ENCODE measurements at places on chromosomes 6 and 20.

GRCh38 chr6:38001386-38001785 is 181.9 kb downstream of the ZFAND3 start:
- no peak for DNase-seq

GRCh38 chr6:44100088-44100550 is 27.1 kb downstream of the MRPL14 start:
- peak; percentile 25 for DNase-seq

DNA sequence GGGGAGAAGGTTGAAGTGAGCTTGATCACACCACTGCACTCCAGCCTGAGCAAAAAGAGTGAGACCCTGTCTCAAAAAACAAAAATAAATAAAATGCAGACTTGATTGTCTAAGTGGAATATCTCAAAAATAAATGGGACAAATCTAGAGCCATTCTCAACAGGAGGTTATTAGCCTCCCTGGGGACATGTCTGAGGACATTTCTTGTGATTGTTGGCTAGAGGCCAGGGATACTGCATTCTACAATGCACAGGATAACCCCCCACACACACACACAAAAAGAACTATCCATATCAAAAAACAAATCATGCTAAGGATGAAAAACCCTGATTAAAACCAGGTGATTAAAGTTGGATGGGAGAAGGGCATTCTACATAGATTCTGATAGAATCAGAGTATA is 37.5 kb downstream of the FAM217A start:
- DNase-seq: no peak

GRCh38 chr20:62622178-62622876 is 20.0 kb upstream of the SLCO4A1 start:
- DNase-seq: no peak

DNA sequence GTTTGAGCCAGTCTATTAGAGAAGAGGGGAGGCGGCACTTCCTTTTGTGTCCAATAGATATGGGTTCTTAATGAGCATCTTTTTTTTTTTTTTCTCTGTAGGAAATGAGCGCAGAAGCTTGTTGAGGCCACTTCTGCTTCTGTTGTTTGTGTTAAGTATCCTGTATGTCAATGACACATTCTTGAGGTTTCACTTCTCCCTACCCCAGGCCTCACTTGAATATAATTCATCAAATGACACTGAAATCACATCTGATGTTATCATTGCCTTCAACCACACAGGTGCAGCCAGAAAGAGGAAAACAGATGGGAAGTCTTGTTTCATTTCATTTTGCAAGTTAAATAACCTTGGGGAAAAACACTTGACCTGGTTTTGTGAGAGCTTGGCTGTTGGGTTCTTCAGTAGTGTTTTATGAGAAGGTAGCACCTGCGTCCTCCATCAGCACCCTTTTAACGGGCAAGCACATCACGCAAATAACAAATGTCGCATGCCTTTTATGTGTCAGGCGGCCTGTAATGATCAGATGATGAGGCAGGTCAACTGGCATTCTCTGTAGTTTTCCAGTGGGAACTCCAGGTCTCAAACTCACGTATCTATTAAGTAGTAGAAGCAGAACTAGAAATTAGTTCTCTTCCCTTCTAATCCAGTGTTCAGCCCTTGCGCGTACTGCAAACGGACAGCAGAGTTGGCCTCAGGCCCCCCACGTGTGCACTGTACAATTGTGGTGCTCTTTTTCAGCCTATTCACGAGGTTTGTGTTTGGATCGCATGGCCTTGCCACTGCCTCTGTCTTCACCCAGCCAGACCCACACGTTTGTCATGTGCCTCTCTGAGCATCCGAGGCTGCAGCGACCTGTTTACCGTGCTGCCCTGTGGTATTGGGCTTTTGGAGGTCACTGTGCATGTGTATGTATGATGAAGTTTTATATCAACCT is 23.5 kb downstream of the PLEKHG1 start:
- DNase-seq: peak; percentile 20

DNA sequence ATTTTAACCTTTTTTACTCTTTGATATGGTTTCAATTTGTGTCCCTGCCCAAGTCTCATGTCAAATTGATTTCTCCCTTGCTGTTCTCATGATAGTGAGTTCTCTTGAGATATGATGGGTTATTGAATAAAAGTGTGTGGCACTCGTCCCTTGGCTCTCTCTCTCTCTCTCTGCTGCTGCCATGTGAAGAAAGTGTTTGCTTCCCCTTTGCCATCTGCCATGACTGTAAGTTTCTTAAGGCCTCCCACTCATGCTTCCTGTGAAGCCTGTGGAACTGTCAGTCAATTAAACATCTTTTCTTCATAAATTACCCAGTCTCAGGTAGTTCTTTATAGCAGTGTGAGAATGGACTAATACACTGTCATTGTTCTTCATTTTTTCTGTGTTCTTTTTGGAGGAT is 48.5 kb downstream of the LIN28B start:
- no peak for DNase-seq

GRCh38 chr6:11822346-11822745 is 43.7 kb upstream of the ADTRP start:
- no peak for DNase-seq

GRCh38 chr6:128648022-128648598 is 127.7 kb upstream of the PTPRK start:
- DNase-seq: no peak

- DNase-seq: no peak
Observed at GRCh38 chr6:143585241-143585640, 73.7 kb upstream of the FUCA2 start.

DNA sequence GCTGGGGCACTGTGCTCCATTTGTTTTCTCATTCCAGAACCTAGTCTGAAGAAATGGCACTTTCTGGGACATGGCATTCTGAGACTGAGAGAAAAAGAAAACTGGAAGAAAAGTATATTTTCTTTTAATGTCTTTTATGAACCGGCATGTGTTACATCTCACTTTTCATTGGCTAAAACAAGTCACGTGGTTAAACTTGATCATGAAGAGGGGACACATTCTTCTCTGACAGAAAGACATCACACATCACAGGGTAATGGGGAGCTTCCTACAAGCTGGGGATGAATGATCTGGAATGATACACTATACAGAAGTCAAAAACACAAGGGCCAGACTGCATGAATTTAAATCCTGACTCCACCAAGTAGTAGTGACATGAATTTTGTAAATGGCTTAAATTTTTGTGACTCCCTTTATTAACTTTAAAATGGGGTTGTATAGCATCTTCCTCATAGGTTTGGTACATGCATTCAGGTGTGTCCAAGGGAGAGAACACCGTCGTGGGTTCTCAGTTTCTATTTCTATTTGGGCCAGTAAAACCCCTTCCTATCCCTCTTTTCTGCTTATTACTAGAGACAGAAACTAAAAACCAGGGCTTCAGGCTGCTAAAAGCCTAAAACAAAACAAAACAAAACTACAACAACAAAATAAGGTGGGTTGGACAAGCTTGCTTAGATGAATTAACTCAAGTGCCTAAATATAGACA is 61.7 kb upstream of the GFRAL start:
- DNase-seq: no peak

GRCh38 chr6:55136916-55137315 is 37.4 kb upstream of the HCRTR2 start:
- no peak for DNase-seq

DNA sequence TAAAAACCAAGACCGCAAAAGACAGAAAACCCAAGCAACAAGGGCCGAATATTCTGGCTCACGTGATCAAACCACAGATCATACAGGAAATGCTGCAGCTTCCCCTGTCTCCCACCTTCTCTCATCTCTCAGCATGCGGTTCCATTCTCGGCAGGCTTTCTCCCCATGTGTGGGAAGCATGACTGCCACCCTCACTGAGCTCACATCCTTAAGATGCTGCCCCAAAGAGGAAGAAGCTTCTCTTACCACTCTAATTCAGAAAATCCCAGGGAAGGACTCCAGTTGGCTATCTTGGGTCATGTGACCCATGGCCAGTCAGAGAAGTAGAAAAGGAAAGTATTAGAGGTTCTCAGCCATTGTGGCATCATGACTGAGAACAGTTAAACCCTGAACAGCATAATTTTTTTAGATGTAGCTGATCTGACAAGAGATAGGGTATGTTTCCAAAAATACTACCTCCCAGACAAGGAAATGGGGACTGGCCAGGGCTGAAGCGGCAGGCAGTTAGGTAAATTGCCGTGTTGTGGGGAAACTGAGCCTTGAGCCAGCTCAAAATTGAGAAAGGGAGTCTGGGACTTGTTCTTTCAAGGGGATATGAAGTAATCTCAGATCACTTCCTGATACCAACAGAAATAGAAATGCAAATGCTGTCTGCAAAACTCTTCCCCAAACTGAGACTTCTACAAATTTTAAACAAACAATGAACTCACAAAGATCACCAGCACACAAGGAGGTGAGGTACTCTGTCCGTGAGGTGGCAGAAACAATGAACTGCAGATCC is 37.1 kb upstream of the GRM4 start:
- peak; percentile 88 for DNase-seq

DNA sequence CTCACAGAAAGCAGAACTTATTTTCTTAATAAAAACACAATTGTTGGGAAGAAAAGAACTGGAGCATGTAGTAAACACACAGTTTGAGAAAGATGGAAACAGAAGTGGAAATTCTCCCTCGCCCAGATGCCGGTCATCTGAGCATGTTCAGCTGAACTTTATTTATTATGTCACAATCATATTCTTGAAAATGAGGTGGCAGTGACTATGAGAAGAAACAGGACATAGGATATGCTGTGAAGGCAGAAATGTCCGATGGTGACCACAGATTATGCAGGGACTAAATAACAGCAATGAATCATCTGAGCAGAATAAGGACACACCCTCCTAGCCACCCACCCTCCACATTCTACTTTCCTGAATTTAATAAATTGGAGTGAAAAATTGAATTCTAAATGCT is 425.3 kb upstream of the NOX3 start:
- DNase-seq: no peak

GRCh38 chr20:2141600-2142575 is 40.3 kb downstream of the STK35 start:
- DNase-seq: peak; percentile 16

GRCh38 chr20:61746147-61746646 is 319.5 kb downstream of the TAF4 start:
- no peak for DNase-seq
